DMS79 treated with DMSO at 0.1 percent for 48 hours (cell line): ENCODE measurements at places on chromosomes 7 and 10.

GRCh38 chr7:46109437-46109836 is 188.4 kb upstream of the IGFBP3 start:
- DNase-seq, result no peak

GRCh38 chr10:121436630-121437341 is 161.5 kb downstream of the FGFR2 start:
- DNase-seq, result no peak

GRCh38 chr10:86362129-86362527 is 4.5 kb downstream of the GRID1 start:
- DNase-seq, result no peak

DNA sequence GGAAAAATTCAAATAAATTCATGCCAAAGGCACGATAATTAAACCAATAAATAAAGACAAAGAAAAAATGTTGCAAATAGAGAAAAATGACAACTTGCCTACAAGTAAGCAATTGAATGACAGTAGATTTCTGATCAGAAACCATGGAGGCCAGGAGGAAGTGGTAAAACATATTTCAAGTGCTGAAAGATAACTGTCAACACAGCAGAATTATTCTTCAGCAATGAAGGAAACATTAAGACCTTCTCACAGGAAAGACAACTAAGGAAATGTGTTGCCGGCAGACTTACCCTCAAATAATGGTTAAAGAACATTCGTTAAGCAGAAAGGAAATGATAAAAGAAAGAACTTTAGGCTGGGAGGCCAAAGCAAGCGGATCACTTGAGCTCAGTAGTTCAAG is 30.4 kb downstream of the RUNDC3B start:
- DNase-seq, result no peak

DNA sequence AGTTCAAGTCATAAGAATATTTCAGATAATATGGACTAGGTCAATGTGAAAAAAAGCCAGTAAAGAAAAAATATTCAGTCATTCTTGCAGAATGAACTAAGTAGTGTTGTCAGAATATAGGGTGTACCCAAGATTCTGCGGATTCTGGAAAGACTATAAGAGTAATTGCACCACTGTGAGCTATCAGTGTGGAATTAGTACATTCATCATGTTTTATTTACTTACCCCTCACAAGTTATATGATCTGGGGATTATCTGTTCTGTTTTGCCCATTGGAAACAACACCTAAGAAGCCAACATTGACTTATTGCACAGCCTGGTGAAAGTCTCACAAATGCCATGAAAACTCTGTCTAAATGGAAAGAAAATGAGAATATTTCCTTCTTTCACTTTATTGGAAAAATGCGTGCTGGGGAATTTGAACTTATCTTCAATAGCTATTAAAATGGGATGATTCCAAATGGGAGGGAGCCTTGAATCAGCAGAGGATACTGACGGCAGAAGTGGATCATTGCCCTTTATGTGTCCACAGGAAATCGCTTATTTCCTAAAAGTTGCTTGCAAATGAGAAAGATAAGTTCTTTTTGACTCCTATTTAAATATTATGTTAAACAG is 563.3 kb upstream of the POM121L12 start:
- DNase-seq, result no peak

GRCh38 chr10:79020605-79021004 is 48.2 kb upstream of the ZMIZ1 start:
- no peak for DNase-seq

DNA sequence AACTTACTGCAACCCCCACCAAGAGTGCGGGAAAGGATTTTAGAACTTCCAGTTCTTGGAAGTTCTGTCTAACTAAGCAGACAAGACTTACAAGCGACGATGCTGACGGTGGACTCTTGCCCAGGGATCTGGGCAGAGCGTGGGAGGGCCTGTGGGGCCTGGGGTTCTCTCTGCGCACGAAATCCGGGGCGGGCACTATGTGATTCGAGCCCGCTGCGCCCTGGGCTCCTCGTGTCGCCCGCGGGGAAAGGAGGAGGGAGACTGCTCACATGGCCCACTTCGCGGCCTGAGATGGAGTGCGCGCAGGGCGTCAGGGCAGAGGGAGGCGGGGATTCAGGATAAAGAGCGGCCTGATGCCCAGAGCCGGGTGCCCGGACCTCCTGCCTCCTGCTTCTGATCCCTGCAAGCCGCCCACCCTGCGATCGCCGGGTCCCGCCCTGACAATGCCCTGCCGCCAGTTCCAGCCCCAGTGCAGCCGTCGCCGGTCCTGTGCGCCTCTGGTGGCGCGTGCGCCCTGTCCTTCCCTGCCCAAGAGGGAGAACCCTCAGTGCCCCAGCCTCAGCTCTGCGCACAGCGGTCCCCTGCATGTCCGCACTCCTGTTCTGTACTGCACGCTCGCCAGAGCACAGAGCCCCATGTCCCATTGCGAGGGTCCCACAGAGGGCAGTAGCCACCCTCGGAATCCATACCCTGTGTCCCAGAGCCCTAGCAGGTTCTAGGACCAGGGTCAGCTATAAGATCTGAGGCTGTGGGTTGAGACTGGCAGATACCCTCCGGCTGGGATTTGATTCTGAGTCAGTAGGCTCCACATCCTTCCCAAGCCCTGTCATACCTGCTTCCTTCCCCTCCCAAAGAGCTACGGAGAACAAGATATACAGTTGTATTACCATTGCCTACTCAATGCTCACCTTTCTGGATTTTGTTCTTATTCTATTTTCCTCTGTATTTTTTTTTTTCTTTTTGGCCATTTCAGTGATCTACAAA is 99.4 kb upstream of the TMEM106B start:
- no peak for DNase-seq

DNA sequence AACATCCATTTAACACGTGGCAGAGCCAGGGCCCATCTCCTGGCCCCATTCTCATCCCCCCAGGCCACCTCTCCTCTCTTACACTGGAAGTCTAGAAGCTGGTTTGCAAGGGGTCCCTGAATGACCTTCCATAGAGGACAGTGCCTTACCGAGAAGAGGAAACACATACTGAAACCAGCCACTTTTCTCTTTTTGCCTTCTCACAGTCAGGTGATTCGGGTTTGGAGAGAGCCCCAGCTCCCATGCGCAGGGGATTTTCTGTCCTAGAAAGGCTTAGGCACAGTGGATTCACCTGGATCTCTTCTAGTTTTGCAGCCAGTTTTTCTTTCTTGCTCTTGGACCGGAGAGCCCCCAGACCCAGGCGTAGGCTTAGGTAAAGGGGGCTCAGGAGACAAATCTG is 334.1 kb upstream of the C7orf33 start:
- no peak for DNase-seq

DNA sequence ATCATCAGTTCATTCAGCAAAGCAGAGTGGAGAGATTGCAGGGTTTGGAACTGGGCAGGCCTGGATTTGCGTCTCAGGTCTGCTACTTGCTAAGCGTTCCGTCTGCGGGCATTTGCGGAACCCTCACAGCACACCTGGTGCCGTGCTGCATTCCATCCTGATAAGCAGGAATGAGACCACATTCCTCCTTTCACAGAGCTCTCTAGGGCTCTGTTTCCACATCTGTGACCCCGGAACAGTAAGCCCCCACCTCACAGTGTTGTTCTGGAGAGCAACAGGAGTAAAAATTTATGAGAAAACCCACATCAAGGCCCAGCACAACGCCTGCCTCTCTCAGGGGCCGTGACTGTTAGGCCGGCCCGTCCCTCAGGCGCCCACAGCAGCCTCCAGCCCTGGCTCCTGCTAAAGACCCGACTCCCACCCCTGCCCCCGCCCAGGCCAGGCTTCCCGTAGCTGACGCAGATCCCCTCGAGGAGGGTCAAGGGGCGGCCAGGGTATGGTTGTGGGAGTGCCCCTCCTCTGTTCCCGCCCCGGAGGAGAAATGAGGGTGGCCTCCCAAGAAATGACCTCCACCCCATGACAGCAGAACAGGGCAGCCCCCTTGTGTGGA is 128.9 kb downstream of the RGS10 start:
- no peak for DNase-seq

DNA sequence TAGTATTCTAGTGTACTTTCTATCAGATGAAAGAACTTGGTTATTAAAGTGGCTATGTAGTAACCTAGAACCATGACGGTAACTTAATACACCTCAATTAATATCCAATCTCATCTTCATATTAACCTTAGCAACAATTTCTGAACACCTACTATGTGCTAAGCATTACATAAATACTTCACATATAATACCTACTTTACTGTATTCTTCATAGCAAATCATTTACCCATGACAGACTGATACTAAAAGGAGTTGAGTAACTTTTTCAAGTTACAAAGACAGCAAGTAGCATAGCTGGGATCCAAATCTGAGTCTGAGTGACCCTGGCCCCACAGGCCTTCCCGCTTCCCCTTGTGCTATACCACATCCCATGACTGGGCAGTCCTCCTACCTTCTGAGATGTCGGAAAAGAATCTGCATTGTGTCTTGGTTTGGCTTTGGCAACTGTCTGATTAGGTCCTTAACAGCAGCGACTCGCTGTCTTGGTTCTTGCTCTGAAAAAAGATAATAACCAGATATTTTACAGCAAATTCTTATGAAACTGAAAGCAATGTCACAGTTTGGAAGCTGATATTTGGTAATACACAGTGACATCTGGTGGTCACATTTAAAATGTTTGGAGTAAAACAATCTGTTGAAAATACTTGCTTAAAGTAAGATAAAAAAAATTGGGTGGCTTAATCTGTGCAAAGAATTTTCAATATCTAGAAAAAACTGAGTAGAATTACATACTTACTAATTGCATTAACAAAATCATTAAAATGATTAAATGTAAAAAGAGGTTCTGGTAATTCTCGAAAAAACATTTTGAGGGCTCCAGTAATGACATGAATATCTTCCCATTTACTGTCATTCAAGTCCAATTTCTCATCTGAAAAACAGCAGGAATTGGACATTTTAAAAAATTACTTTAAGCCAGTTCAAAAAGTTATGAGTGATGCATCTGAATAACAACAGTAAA is 120.1 kb downstream of the ARHGAP12 start:
- peak; percentile 12 for DNase-seq

GRCh38 chr7:154906736-154907355 is 96.1 kb downstream of the PAXIP1 start:
- DNase-seq, result no peak

- DNase-seq, result no peak
These were observed 131.1 kb downstream of the PDE1C start for GRCh38 chr7:31939076-31939475.

GRCh38 chr10:132905661-132906060 is 36.7 kb downstream of the CFAP46 start:
- DNase-seq, result no peak

- no peak for DNase-seq
These were observed 234.9 kb downstream of the SH2D4B start for GRCh38 chr10:80772596-80772995.

DNA sequence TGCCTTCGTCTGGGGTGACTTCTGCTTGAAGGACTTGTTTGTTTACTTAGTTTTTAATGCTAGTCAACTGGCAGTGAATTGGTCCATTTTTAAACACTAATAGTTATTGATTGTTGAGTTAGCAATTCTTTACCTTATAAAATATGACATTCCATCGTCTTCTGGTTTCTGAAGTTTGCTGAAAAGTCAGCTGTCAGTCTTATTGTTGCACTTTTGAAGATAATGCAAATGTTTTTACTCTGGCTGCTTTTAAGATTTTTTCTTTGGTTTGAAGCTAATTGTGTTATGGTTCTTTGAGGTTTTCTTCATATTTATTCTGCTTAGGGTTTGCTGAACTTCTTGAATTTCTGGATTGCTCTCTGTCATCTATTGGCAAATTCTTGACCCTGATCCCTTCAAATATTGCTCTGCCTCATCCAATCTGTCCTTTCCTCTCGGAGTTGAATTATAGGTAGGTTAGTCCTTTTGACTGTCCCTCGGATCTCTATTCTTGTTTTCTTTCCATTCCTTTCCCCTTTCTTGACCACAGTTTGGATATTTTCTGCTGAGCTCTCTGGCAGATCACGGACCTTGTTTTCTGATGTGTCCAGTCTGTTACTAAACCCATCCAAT is 24.2 kb downstream of the MGMT start:
- DNase-seq, result no peak

DNA sequence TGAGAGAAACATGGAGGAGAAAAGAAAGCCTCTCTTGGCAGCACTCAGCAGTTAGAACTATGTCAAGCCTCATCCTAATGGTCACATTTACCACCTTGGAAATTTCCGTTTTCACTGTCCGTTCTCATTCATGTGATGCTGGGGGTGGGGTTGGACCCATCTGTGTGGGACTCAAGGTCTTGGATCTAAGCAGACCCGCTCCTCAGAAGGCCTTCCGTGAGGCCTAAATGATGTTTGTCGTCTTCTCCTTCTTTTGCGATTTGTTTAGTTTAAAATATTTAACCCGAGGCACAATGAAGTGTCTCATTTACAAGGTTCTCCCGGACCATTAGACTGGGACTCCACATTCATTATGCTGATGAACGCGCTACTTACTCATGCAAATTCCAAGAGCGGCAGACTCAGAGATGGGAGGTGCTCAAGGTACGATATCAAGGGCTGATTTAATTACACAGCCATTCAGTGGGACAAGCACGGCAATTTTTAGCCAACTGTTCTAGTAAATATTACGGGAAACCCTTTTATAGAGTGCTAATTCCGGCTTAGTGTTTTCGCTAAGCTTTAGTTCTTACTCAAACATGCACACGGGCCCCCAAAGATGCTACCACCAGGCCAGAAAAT is 109.1 kb upstream of the EFCAB10 start:
- peak; percentile 79 for DNase-seq

- no peak for DNase-seq
These were observed 222.9 kb upstream of the PITRM1 start for GRCh38 chr10:3395458-3395861.

GRCh38 chr10:114871379-114871778 is 49.8 kb downstream of the FHIP2A start:
- DNase-seq, result no peak

DNA sequence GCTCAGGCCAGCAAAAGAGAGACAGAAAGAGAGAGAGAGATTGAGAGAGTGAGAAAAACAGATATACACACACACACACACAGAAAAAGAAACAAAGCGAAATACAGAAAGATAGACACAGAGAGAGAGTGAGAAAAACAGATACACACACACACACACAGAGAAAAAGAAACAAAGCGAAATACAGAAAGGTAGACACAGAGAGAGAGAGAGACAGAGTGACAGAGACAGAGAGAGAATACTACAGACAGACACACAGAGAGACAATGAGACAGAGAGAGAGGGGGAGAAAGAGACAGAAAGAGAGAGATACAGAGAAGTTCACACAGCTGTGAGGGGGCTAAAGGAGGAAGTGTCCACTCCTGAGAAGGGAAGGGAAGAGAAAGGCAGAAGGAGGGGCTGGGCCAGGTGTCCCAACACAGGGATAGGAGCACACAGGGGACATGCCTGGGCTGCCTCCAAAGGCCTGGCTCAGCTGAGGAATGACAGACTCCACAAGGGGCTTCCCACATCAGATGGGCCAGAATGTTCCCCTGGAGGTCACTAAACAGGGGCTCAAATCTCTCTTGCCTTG is 4.3 kb downstream of the GCK start:
- DNase-seq, result no peak

- no peak for DNase-seq
These were observed 10.8 kb downstream of the MTERF1 start for GRCh38 chr7:91869661-91870060.

DNA sequence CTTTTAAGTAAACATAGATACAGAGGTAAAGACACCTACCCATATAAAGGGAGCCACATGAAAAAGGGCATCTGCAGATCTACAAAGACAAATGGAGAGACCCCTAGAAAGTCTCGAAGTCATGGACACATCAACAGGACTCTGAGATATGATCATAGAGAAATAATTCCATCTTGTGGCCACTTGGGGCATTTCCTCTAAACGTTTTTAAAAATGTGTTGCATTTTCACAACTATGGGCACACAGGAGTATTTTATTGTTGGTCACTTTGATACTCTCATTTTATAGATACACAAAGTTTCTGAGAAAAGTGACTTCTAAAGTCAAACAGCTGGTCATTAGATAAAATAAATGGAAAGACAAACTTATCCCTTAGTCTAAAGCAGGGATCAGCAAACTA is 87.1 kb downstream of the CRTAC1 start:
- no peak for DNase-seq
